ENCODE measurements at places on chromosomes 6 and 20. TPM values are rescaled to one million over a fixed set of nuclear protein-coding genes. Genes with fewer than 3 reads are reported as not detected.

- no peak for ATAC-seq
Measured at GRCh38 chr6:12436683-12437082, 146.5 kb downstream of the EDN1 start.

GRCh38 chr6:105510746-105511145, 107.9 kb upstream of the PREP start:
- no peak for ATAC-seq

DNA sequence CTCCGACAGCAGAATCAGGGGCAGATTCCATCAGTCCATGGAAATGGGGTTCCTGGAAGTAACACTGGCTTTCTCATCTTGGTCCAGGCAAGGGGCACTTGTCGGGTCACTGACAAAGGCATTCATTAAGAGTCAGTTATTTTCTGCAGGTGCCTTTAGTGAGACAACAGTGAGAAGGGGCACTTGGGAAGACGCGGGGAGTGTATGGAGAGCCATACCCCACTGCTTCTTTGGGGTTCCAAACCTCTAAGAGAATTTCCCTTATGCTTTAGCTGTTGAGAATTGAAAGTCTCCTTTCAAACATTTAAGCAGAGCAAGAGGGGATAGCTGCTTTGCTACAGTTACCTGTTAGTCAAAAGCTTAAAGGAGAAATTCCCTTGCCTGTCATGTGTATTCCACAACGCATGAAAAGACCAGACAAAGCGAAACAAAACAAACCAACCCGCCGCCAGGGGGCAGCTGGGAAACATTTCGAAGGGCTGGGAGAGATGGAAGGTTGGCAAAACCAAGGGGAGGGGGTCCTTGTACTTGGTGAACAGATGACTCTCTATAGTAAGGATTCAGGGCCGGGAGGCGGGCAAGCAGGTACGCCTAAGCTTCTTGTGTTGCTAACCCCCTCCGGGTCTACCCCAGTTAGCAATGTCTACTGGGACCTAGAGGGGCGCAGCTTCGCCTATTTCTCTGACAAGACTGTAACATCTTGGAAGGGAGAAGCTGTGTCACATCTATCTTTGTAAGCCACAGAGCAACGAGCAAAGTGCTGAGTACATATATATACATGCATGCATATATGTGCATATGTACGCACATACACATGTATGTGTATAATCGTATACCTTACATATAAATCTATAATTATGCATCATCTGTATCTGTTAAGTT, 474.9 kb upstream of the AGPAT4 start:
- no peak for ATAC-seq

GRCh38 chr20:32672394-32672981, 1.3 kb downstream of the C20orf203 start:
- ATAC-seq = no peak

- ATAC-seq = peak; percentile 46
Measured at GRCh38 chr20:45878076-45878761, 2.8 kb upstream of the ZSWIM1 start.

DNA sequence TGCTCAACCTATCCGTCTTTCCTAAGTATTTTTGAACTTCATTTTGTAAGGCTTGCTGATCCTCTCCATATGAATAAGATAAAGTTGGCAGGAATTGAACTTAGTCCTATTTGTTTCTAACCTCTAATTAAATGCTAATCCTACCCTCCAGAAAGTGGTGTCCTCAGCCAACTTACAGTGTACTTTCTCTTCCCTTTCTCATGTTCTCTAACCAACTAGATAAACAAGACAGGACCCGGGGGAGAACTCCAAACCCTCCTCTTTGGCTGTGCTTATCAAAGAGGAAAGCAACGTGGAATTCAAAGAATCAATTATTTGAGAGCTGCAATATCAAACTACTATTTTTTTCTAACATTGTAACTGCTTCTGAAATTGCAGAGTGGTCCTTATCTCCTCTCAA, 56.5 kb upstream of the NRSN1 start:
- ATAC-seq = no peak

DNA sequence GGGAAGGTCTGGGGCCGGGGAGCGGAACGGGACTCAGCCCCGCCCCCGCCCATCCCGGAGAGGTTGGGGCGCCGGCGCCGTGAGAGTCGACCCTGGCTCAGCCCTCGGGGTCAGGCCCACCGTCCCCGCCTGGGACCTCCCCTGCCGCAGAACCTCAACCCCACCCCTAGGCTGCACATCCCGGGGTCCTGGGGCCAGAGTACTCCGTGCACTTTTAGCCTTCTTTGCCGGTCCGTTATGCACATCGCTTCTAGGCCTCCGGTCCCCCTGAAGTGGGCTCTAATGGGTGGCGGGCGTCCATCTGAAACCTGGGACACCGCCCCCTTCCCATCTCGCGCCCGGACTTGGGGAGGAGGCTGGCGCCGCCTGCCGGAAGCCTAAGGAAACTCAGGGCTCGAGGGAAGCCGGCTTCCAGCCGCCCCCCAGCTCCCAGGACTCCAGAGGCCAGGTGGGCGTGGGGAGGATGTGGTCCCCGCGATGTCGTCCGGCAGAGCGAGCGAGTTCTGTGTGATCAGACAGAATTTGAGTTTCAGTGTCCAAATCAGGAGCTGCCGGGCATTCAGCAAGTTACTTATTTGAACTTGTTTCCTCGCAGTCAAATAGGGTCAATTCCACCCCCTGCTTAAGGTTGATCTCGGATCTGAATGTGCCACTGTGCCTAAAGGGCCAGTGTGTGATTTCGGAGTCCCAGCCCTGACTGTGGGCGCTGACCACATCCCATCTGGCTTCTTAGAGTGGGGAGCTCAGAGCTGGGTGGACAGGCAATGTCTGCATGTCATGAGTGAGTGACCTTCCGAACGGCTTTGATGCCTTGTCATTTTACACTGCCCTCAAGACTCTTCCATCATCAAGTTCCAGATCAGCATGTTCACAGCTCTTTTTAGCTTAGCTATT, 47.6 kb downstream of the CPXM1 start:
- no peak for ATAC-seq

- ATAC-seq = no peak
Measured at GRCh38 chr20:39468703-39469102, 506.6 kb downstream of the DHX35 start.

- peak; percentile 70 for ATAC-seq
Measured at GRCh38 chr6:121260651-121261102, 73.6 kb downstream of the TBC1D32 start.

DNA sequence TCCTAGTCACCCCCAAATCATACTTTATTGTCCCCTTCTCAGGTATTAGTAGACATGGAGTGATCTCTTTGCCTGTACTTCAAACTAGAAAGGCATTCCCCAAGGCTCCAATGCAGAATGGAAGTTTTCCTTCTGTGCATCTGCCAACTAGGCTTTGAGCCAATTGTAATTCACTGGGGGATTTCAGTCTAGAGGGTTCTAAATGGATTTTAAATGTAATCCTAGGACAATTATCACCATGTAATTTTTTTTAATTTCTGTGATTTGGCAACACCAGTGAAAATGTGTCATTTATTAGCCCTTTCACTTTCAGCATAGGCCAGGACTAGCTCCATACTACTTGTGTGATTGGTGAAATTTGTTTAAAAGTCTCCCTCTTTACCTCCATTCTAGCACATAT, 557.6 kb upstream of the MARCKS start:
- ATAC-seq = no peak

DNA sequence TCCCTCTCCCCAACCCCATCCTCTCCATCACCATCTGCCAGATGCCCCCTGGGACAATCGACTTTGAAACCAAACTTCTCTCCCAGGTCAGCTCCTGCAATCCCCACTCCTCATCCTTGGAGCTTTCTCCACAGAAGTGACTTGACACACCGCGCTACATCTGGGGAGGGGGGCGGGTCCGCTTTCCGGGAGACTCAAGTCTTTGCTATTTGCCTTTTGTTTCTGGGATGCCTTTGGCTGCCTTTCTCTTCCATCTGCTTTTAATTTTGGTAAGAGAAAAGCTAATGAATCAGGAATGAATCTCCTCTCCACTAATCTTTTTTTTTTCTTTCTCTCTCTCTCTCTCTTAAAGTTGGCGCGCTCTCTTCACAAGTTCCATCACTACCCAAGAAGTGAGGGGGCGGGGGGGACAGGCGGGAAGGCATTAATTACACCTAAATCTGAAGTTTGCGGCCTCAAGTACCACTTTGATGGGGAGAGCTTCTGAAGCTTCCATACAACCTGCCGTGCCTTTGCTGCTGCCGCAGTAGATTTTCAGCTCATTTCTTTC, 664 bp upstream of the TPBG start:
- ATAC-seq = no peak

DNA sequence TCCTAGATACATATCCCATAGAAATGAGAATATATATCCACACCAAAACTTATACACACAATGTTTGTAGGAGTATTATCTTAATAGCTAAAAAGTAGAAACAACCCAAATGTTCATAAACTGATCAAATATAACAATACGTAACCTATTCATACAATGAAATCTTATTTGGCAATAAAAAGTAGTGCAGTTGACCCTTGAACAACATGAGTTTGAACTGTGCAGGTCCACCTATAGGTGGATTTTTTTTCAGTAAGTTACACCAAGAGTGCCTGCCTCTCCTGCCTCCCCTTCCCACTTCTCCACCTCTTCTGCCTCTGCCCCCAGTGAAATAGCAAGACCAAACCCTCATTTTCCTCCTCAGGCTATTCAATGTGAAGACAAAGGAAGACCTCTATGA, 95.2 kb downstream of the AHI1 start:
- no peak for ATAC-seq

DNA sequence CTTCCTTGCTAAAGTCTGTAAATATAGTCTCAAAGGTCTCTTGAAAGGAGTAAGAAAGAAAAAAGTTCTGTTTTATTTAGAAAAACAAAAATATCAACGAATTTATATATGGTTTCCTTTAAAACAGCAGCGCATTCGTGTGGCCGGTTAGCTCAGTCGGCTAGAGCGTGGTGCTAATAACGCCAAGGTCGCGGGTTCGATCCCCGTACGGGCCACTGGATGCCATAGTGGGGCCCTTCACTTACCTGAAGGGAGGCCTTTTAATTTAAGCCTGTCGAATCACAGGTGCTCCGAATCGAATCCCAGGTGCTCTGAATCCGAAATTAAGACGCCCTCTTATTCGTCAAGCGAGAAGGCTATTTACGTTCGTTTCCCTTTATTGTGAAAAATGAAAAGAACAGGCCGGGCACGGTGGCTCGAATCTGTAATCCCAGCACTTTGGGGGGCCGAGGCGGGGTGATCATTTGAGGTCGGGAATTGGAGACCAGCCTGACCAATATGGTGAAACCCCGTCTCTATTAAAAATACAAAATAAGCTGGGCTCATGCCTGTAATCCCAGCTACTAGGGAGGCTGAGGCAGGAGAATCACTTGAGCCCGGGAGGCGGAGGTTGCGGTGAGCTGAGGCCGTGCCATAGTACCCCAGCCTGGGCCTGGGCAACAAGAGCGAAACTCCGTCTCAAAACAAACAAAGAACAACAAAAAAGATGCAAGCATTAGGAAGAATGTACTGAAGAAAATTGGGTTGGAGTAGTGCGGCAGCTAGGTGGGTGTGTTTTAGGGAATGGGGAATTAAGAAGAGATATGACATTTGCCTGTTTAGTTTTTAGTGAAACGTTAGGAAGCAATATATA, 195.8 kb upstream of the ZNF184 start:
- no peak for ATAC-seq

DNA sequence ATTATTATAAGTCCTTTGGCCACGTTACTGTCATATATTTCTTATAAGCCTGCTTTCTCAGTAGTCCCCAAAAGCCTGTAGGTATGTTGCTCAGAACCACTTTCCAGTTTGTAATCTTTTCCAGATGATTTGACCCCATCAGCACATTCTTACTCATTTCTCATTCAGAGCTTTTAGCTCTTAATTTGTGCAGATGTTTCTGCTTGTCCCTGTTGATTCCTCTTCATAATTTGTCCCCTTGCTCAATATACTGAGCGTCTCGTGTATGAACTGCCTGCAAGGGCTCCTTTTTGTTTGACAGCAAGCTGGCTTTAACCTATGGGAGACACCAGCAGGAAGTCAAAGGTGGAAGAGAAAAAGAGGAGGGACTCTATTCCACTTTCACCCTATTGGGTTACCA, 733.8 kb upstream of the GJE1 start:
- ATAC-seq = no peak

- peak; percentile 8 for ATAC-seq
Measured at GRCh38 chr6:32177183-32177787, 920 bp upstream of the RNF5 start.

DNA sequence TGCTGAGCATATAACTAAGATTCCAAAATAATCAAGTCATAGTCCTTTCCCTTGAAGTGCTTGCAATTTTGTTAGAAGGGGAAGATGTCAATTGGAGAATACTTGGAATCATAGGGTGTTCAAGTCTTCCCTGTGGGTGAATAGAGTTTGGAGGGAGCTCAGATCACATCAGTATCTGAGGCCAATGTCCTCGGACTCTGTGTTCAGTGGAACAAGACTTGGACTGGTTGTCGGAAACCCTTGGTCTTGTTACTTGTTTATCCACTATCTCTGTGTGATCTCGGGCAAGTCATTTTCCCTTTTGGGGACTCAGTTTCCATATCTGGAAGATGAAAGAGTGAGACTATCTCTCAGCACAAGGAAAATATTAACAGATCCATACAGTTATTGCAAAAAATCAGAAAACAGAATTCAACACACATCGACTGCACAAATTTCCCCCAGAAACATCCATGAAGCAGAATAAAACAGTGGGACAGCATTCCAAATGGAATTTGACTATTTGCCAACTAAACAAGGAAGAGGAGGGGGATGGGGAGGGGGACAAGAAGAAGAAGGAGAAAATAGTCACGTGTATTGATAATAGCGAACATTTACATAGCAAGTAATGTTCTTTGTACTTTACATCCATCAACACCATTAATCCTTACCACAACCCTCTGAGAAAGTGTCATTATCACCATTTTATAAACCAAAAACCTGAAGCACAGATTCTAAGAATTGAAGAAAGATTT, 3.9 kb upstream of the EDEM2 start:
- ATAC-seq = no peak

GRCh38 chr6:121826156-121826810, 390.8 kb downstream of the GJA1 start:
- ATAC-seq = no peak

The MATN4 gene
- total RNA-seq = not detected

The NCR2 gene
- not detected for total RNA-seq

The TUBB2A gene
- 74.6 TPM for total RNA-seq

The OXT gene
- total RNA-seq = not detected

The GNL1 gene
- total RNA-seq = 41.8 TPM

The HLA-G gene
- total RNA-seq = not detected

The VSTM2L gene
- 5.7 TPM for total RNA-seq

The SLC35F1 gene
- total RNA-seq = 6.3 TPM

The ABRACL gene
- 8.9 TPM for total RNA-seq

The TMC2 gene
- not detected for total RNA-seq

The IRAK1BP1 gene
- 4.7 TPM for total RNA-seq

The PDE7B gene
- 23.6 TPM for total RNA-seq

The EYS gene
- not detected for total RNA-seq

The TOX2 gene
- total RNA-seq = 16.4 TPM

The PLN gene
- 555 TPM for total RNA-seq

The BTN1A1 gene
- not detected for total RNA-seq

The NKX2-2 gene
- total RNA-seq = not detected
